Airway epithelial cell (primary cell): ENCODE measurements at places on chromosomes 3 and 15. TPM values are rescaled to one million over a fixed set of nuclear protein-coding genes. Genes with fewer than 3 reads are reported as not detected.

Gene TGM5
- total RNA-seq: 0.92 and 2.1 TPM in 2 replicates

Gene SCAPER
- 12.4 and 13.5 TPM in 2 replicates for total RNA-seq

Gene TMEM45A
- total RNA-seq: 9.6 and 13.2 TPM in 2 replicates

Gene RBM5
- total RNA-seq: 30.3 and 59.5 TPM in 2 replicates

Gene LPP
- total RNA-seq: 10.7 and 20.1 TPM in 2 replicates

Gene SMAD3
- total RNA-seq: 51.4 and 63.5 TPM in 2 replicates

Gene PAQR5
- total RNA-seq: 1.0 and 4.7 TPM in 2 replicates

Gene PLA2G4B
- total RNA-seq: 18.6 and 21.8 TPM in 2 replicates

Gene ABHD6
- 7.2 and 9.9 TPM in 2 replicates for total RNA-seq

Gene GMPS
- 45.7 and 54.1 TPM in 2 replicates for total RNA-seq

Gene RTP4
- 0.07 TPM in 1 of 2 replicates, not detected in the other for total RNA-seq

Gene LSMEM2
- not detected in 2 replicates for total RNA-seq

Gene CNTN6
- not detected in 2 replicates for total RNA-seq

Gene COMMD4
- total RNA-seq: 89.4 and 103 TPM in 2 replicates

Gene FES
- total RNA-seq: 1.8 and 4.4 TPM in 2 replicates

Gene COX17
- total RNA-seq: 30.5 and 37.3 TPM in 2 replicates

Gene MYH15
- 0.19 and 0.21 TPM in 2 replicates for total RNA-seq

Gene MLF1
- total RNA-seq: 8.5 and 9.7 TPM in 2 replicates

Gene ALDH1L1
- 2.9 and 4.8 TPM in 2 replicates for total RNA-seq

Gene CPEB1
- total RNA-seq: not detected in 2 replicates

Gene TGM4
- total RNA-seq: 0.33 and 0.35 TPM in 2 replicates

Gene ECE2
- total RNA-seq: not detected in 2 replicates

Gene MYO5A
- 11.3 and 27.4 TPM in 2 replicates for total RNA-seq

Gene RASL12
- not detected in 2 replicates for total RNA-seq

Gene LDHAL6B
- total RNA-seq: not detected in 2 replicates

Gene ARIH1
- total RNA-seq: 27.9 and 43.6 TPM in 2 replicates

Gene GUCA1C
- total RNA-seq: not detected in 2 replicates

Gene TMEM207
- not detected in 2 replicates for total RNA-seq

Gene ITIH3
- total RNA-seq: not detected in 2 replicates

Gene GP9
- total RNA-seq: not detected in 2 replicates

Gene FAIM
- total RNA-seq: 8.1 and 9.2 TPM in 2 replicates

Gene ACTC1
- not detected in 2 replicates for total RNA-seq

Gene GOLGA6L26
- total RNA-seq: not detected in 2 replicates

Gene MYRIP
- total RNA-seq: not detected in 2 replicates

Gene SAMD7
- total RNA-seq: not detected in 2 replicates

Gene MITF
- 5.3 and 7.9 TPM in 2 replicates for total RNA-seq

Gene IMPG2
- 0.05 and 0.07 TPM in 2 replicates for total RNA-seq

Gene MUC13
- not detected in 2 replicates for total RNA-seq

Gene MKRN2OS
- total RNA-seq: 2.5 and 3.1 TPM in 2 replicates

Gene ELL3
- 17.1 and 29.5 TPM in 2 replicates for total RNA-seq

Gene IL12A
- 0.05 and 0.21 TPM in 2 replicates for total RNA-seq

Gene KCNMB2
- not detected in 2 replicates for total RNA-seq

Gene TLR9
- total RNA-seq: 0.07 TPM in 1 of 2 replicates, not detected in the other

Gene PAQR9
- total RNA-seq: not detected in 2 replicates

Gene XCR1
- total RNA-seq: 0.07 TPM in 1 of 2 replicates, not detected in the other

Gene CD200R1
- total RNA-seq: not detected in 2 replicates

Gene ABI3BP
- 0.28 and 2.1 TPM in 2 replicates for total RNA-seq
